ENCODE measurements at places on chromosomes 2 and 18.

DNA sequence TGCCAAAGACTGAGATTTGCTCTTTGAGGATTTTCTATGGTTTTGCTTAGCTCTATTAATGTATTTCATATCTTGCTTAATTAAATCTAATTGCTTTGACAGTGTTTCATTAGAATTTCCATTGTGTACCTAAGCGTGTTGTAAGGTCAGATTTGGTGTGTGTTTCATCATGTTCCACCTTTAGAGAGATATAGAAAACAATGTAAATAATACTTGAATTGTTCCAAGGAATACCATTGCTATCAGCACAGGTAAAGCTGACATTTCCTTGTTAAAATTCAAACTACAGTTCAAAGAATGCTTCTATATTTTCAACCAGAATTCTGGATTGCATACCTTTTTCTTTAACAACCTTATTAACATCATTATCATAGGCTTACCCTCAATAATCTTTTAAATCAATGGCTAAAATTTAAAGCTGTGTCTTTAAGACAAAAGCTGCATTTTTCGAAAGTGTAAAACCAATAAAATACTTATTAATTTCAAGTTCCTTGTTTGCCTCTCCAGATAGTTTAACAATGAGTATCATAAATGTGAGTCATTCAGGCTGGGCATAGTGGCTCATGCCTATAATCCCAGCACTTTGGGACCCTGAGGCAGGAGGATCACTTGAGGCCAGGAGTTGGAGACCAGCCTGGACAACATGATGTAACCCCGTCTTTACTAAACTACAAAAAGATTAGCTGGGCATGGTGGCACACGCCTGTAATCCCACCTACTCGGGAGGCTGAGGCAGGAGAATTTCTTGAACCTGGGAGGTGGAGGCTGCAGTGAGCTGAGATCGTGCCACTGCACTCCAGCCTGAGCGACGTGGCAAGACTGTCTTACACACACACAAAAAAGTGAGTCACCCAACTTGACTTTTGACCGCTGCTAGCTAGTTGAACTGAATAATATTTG lies 188.0 kb upstream of the PKDCC start:
- no peak for ATAC-seq

DNA sequence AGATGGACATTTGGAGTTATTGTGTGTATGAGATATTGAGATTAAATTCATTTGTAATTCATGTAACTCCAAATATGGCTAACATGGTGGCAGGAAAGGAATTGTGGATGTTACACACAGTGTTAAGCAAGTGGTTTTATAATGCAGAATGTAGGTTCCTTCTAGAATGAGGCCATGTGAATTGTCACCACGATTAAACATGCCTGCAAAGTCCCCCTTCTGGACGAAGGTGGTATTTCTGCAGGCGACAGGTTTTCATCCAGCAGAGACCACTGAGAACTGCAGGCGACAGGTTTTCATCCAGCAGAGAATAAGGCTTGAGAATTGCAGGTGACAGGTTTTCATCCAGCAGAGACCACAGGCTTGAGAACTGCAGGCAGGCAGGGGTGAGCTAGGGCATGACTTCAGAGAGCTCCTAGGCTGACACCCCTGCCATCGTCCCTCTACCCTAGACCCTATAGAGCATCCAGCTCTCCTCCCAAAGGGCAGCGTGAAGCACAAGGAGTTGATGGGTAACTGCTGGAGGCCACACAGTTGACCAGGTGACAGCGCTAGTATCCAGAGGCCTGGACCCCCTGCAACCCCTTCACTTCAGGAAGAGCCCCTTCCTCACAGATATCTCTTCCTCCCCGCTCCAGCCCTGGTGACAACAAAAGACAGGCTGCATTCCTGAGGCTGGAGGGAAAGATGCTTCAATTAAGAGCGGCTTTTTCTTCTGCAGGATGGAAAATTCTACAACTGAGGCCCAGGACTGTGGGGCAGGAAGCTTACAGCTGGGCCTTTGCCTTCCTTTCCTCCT lies 175.8 kb downstream of the LOXHD1 start:
- no peak for ATAC-seq

GRCh38 chr2:121836611-121837010 lies 81.2 kb downstream of the TSN start:
- ATAC-seq: no peak

- ATAC-seq: no peak
These were observed 14.5 kb upstream of the NAB1 start for GRCh38 chr2:190634381-190634780.

DNA sequence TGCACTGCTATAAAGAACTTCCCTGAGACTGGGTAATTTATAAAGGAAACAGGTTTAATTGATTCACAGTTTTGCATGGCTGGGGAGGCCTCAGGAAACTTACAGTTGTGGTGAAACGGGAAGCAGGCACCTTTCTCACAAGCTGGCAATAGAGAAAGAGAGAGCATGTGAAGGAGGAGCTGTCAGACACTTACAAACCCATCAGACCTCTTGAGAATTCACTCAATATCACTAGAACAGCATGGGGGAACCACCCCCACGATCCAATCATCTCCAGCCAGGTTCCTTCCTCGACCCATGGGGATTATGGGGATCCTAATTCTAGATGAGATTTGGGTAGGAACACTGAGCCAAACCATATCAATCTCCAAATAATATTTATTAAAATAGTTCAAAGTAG lies 729.2 kb upstream of the DDX18 start:
- ATAC-seq: no peak

GRCh38 chr2:158184556-158185343 lies 83.1 kb downstream of the UPP2 start:
- no peak for ATAC-seq

DNA sequence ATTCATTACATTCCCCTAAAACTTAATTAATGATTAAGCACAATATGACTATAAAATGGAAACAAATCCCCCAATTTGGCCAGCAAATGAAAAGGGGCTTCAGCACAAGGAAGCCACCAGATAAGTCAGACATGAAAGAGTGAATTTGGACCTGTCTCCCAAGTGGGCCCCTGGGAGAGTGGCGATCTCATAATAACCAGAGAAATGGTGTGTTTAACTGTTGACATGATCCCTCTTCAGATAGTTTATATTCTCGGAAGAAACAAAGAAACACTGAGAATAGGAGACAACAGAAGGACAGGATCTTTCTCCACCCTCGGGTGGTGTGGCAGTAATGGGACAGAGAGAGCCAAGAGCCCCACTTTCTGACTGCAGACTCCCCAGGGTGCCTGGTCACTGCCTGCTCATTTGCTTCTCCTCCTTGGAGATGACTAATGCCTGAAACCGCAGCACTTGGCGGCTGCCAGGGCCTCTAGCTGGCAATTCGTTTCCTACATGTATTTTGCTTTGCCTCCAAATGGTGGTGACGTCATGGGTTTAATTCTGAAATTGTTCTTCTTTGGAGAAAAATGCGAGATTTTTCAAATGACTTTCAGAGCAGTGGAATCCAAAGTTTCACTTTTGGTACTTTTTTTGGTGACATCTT lies 46.4 kb upstream of the SPP2 start:
- ATAC-seq: no peak

DNA sequence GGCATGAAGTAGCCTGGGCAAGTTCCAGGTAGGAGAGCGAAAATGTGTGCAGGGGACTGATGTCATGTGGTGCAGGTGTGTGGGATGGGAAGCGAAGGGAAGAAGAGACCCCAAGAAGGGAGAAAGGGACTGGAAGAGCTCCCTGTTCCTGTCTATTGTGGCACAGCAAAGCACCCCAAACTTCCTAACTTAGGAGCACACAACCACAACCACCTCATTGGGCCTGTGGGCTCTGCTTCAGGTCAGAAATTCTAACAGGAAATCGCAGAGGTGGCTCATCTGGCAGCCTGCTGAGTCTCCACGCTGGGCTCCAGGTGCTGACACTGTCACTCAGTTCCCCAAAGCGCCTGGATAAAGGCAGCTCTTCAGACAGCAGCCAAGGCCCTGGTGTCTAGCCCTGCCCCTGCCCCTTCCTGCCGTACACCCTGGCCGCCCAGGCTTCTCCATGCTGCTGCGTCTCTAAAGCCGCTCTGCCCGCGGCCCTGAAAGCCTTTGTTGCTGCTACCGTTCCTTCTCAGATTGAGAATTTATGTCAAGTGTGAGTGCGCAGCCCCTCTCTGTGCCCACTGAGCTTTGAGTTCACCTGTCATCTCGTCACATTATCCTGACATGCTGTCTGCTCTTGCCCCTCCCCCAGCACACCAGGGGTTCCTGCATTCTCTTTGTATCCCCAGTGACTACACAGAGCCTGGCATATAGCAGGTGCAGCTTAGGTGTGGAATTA lies 140.2 kb upstream of the BCL2L11 start:
- no peak for ATAC-seq

GRCh38 chr18:27839141-27839540 lies 337.8 kb downstream of the CDH2 start:
- no peak for ATAC-seq

DNA sequence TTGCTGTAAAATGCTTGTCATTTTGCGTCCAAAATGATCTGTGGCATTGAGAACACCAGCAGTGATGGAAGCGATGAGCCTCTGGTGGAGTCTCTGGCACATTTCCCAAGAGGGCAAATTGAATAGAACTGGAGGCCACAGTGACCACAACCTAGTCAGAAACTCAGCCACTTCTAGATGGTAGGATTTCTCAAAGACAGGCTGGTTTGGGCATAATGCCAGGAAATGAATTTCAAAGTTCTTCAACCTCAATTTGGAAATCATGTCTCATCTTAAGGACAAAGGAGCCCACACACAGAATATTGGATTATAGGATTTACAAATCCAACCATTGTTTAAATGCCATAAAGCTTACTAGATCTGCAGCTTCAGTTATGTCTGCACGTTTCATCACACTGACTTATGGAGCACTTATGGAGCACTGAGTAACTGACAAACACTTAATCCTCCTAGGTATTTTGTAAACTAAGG lies 132.1 kb downstream of the COL6A3 start:
- ATAC-seq: no peak

DNA sequence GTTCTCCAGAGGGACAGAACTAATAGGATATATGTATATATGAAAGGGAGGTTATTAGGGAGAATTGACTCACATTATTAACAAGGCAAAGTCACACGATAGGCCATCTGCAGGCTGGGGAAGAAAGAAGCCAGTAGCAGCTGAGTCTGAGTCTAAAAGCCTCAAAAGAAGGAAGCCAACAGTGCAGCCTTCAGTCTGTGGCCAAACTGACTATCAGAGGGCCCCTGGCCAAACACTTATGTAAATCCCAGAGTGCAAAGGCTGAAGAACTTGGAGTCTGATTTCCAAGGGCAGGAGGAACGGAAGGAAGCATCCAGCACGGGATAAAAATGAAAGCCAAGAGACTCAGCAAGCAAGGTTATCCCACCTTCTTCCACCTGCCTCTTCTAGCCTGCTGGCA lies 108.0 kb upstream of the LDLRAD4 start:
- no peak for ATAC-seq

DNA sequence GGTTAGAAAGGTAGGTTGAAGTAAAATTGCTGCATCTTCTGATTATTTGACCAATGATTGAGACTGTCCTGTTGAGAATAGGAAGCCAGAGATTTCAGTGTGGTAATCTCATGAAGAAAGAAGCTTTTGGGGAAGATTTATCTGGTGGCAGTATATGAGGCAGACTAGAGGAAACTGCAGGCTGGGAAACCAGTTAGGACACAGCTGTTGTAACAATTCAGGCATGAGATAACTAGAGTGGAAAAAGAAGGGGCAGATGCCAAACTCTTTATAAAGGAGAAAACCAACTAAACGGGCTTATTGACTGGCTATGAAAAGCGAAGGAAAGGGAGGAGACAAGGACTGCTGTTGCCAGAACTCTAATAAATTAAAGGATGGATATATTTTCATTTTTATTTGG lies 155.6 kb downstream of the TTC27 start:
- ATAC-seq: no peak

DNA sequence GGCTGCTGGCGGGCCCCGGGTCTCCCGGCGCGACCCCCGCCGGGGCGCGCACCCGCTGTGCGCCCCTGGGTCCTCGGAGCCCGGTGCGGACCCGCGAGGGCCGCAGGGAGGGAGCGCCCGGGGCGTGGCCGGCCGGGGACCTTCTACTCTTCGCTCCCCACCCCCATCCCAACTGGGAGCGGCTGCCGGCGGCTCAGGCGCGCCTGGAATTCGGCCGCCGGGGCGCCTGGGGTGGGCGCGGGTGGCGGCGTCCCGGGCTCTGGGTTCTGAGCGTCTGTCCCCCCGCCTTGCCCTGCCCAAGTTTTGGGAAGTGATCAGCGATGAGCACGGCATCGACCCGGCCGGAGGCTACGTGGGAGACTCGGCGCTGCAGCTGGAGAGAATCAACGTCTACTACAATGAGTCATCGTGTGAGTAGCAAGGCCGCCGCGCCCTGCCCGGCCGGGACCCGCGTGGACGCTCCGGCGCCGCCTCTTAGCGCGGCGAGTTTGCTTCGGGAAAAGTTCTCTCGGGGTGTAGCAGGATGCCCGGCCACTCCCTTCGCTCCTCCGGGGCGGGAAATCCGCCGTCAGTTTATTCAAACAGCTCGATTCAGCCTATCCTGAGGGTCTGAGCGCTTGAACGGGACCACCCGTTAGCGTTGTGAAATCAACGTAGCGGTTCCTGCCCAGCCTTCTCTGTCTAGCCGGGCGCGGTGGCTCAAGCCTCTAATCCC lies 502 bp downstream of the TUBB6 start:
- peak; percentile 86 for ATAC-seq

DNA sequence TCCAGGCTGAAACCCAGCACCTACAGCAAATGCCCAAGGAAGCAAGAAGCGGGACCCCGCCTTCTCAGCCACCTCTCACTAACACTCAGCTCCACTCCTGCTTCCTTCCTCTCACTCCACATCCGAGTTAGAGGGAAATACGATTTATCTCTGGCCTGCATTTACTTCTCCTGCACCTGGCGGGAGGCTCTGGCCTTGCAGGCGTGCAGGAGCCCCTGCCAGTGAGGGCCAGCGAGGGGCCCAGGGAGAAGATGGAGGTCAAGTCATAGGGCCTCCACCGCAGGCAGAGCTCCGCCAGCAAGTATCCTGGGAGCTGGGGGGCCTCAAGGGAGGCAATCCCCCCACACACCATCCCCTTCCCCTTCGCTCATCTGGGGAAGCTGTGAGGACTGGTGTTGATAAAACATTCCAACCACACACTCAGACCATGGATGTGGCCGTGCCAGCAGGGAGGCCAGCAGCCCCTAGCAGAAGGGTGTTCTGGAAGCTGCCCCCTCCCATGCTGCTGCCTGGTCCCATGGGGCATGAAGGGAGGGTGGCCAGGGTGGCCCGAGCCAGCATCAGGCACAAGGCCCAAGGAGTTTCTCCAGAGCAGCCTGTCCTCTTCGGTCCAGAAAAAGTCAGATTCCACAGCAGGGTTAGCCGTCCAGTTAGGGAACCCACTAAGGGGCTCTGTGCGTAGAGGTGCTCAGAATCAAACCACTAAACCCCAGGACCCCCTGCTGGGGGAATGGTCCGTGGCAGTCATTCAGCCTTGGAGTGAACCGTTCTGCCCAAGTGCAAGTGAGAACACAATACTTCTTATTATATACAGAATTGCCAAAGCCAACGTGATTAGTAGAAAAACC lies 91.2 kb downstream of the HDAC4 start:
- no peak for ATAC-seq

DNA sequence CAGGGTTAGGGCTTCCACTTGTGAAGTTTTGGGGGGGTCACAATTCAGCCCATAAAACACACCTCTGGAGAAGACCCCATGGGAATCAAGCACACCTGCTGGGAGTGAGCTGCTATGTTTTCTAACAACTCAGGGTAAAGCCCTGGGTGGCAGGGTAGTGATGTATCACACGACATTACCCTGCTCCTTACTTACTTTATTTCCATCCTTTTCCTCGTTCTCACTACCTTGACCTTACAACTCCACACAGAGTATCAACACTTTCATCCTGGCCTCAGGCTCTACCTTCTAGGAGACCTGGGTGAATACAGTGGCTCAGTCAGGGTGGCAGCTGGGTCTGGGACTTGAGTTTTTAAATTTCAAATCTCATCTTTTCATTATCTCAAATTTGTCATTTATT lies 290.3 kb downstream of the CYRIA start:
- ATAC-seq: no peak

- ATAC-seq: no peak
These were observed 63.8 kb downstream of the EML6 start for GRCh38 chr2:54787270-54787669.
